LNCaP clone FGC (cell line): ENCODE measurements at places on chromosomes 1 and 21.

DNA sequence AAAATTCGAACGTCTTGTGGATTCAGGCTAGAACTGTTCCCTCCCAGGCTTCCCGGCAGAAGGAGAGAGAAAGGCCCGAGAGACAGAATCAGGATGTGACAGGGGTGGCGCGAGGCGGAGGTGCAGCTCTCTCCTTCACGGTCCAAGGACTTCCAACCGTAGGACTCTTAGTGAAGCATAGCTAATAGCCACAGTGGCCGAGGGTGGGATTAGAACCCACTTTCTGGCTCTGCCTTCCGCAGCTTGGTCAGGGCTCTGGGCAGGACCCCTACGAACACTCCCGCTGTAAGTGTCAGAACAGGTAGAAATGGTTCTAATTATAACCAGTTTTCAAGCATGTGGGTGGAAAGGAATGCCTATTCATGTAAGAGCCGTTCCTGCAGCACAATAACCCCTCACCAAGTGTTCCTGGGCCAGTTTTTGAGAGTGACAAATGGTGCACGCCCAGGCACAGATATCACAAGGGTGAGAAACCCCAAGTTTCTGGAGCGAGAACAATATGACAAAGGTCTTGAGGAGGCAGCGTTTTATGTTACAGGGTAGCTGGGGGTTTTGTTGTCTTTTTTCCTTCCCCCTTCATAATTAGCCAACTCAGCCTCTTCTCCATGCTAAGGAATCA is 86.4 kb downstream of the SYF2 start:
- DNase-seq: no peak

- DNase-seq: no peak
These were observed 17.5 kb downstream of the TRPM2 start for GRCh38 chr21:44370786-44371410.

GRCh38 chr1:38025664-38026063 is 13.1 kb downstream of the UTP11 start:
- DNase-seq: no peak

- no peak for DNase-seq
These were observed 6.3 kb downstream of the AP4B1 start for GRCh38 chr1:113898241-113898814.

DNA sequence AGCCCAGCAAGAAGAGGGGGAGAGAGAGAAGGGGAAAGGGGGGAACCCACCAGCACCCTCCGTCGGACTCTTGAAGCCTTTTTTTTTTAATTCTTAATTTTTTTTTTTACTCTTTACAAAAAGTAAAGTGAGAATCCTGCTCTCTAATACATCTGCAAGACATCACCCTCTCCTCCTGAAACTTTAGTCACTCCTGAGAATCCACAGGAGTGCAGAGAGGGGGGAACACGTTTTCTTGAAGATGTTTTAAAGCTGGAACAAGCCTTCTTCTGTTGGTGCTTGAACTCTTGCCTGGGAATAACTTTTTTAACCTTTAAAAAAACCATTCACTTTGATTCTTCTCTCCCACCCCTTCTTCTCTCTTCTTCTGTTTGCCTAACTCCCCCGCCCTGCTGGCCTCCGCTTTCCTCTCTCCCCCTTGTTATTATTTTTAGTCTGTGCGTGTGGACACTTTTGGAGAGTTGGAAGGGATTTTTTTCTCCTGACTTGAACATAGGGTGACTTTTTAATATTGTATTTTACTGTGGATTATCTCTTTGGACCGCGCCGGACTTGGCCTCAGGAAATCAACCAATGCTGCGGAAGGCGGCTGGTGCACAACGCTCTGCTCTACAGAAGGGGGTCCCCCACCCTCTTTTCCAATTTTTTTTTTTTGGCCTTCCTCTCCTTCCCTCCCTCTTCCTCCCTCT is 383 bp upstream of the PRRX1 start:
- no peak for DNase-seq

DNA sequence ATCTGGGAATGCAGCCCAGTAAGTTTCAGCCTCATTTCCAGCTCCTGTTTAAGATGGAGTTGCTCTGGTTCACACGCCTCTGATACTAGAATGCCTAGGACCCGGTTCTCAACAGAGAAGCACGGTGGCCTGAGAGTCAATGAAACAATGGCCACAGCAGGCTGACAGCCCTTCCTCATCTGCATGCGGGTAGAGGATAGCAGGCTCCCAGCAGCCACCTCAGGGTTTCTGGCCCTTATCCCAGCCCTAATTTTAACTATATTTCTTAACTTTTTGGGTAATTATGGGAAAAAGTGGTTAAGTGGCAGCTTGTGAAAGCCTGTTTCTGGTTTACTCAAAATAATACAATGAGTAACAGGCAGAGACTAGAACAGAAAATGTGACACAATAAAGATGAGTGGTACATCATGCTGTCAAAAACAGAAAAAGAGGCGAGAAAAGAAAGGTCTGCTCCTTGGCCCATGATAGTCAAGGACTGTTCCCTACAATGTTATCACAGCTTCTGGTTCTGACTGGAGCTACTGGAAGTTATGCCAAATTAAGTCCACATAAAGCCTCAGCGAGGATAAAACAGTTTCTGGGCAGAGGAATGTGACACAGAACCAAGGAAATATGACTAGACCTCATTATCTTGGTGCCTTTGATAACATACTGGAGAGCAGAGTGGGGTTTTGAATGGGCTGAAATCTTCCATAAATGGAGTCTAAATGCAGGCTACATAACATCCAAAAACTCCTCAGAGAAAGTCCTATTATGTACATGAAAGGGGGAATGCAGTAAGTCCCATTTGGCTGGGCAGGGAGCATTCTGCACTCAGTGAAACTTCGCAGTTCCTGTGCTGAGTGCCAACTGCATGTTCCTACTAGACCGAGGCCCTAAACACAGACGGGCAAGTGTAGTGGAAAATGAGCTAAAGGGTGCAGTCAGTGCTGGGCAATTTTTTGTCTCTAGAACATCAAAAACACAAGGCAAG is 92.1 kb downstream of the NIBAN1 start:
- DNase-seq: no peak

DNA sequence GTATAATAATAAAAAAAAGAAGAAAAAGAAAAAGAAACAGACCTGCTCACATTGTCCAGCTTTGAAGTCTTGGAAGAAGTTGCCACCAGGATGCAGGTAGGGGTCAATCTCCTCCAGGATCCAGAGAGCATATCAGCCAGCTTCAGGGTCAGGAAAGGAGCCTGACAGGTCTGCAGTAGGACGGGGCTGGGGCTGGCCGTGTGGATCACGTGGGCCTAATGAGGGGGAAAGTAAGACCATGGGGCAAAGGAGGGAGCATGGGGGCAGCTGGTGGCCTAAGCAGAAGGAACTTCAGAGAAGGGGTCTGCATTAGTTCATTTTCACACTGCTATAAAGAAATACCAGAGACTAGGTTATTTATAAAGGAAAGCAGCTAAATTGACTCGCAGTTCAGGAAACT is 19.3 kb upstream of the SMYD3 start:
- no peak for DNase-seq

DNA sequence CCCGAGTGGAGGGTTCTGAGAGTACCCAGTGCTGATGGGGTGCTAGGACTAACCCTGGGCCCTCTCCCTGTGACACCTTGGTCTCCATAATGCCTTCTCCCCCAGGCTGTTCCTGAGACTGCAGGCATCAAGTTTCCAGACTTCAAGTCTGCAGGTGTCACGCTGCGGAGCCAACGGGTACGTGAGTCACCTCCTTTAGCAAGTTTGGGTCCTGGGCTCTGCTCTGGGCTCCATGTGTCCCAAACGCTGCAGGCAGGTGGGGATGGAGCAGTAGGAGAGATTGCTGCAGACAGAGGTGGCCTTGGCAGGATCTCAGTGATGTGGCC is 6.0 kb downstream of the DMAP1 start:
- no peak for DNase-seq

GRCh38 chr21:34534522-34534921 is 22.5 kb upstream of the KCNE1 start:
- no peak for DNase-seq

DNA sequence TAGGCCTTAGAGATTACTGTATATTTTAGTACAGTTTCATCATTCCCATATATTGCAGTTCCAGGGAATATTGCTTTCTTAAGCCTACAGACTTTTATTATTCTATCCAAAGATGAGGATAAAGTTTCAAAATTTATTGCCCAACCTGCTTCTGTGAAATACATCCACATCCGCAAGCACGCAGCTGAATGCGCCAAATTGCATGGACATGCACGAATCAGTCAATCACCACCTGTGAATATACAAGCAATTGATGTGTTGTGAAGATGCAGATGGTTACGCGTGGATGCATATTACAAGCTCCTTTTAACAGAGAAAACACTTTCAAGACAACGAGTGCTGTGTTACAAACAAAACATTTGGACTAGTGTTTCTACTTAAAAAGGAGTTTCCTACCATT is 577.8 kb upstream of the PLXNA2 start:
- DNase-seq: no peak

GRCh38 chr21:35965699-35966098 is 94.6 kb downstream of the SETD4 start:
- DNase-seq: no peak

- no peak for DNase-seq
These were observed 43.2 kb downstream of the CNN3 start for GRCh38 chr1:94883691-94884090.

DNA sequence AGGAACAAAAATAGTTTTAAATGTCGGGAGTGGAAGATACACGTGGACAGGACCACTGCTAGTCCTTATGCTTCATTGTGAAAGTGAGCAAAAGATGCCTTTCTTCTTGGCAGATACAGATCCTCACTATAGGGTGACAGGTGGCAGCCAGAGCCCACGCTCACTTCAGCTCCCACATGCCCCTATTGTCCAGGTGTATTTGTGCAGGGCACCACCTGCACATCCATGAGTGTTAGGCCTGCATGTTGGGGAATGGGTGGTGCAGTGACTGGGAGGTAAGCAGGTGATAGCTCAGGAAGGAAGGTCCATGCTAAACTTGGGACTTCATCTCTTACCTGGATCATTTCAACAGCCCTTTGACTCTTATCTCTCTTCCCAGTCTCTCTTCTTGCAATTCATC is 27.4 kb downstream of the SLC5A9 start:
- no peak for DNase-seq

- DNase-seq: no peak
These were observed 23.4 kb upstream of the IRF2BP2 start for GRCh38 chr1:234633246-234634003.

- no peak for DNase-seq
These were observed 7.0 kb downstream of the OLFML2B start for GRCh38 chr1:162016631-162017030.

- DNase-seq: no peak
These were observed 1.3 kb downstream of the LY9 start for GRCh38 chr1:160797271-160797709.

GRCh38 chr1:107820801-107821200 is 144.2 kb downstream of the VAV3 start:
- DNase-seq: no peak

GRCh38 chr1:181541458-181541857 is 58.1 kb downstream of the CACNA1E start:
- no peak for DNase-seq

DNA sequence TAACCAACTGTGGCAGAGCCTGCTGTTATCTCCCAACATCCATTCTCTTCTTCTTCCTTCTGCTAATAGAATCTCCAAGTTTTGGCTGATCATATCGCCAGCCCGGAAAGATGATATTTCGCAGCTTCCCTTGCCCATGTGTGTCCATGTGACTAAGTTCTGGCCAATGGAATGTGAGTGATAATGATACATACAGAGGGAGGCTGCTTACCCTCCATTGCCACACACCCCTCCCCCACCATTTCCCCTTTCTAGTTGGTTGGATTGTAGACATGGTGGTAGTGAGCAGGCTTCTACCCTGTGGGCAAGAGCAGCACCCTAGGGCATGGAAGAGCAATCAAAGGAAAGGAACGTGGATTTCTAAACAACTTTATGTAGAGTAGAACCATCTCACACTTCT is 48.8 kb downstream of the SLC9C2 start:
- DNase-seq: no peak

GRCh38 chr1:183783767-183784637 is 20.9 kb upstream of the RGL1 start:
- peak; percentile 46 for DNase-seq
